Activated CD4-positive, alpha-beta T cell treated with anti-CD3 and anti-CD28 coated beads, Interleukin-2, amount 10 ng/mL, durations not matched to agents 7 days and 5 days (primary cell): ENCODE measurements at places on chromosomes 5 and 9.

- no peak for DNase-seq
These were observed 137.5 kb downstream of the BAAT start for GRCh38 chr9:101247297-101247696.

DNA sequence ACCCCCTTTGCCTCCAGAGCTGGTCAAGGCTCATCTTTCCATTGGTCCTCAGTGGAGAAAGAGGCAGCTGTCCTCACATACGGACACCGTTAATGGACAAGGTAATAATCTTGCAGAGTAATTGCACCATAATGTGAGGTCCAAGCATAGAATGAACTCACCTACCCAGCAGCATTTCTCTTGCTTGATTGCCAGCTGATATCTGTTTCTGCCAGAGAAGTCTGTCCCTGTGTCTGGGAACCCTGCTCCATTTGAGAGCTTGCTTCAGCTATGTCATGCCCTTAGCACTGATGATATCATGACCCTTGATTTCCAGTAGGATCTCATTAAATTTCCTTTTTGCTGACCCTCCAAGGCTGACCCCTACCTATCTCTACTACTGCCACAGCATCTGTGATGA, 154.6 kb downstream of the PIK3R1 start:
- DNase-seq = no peak

DNA sequence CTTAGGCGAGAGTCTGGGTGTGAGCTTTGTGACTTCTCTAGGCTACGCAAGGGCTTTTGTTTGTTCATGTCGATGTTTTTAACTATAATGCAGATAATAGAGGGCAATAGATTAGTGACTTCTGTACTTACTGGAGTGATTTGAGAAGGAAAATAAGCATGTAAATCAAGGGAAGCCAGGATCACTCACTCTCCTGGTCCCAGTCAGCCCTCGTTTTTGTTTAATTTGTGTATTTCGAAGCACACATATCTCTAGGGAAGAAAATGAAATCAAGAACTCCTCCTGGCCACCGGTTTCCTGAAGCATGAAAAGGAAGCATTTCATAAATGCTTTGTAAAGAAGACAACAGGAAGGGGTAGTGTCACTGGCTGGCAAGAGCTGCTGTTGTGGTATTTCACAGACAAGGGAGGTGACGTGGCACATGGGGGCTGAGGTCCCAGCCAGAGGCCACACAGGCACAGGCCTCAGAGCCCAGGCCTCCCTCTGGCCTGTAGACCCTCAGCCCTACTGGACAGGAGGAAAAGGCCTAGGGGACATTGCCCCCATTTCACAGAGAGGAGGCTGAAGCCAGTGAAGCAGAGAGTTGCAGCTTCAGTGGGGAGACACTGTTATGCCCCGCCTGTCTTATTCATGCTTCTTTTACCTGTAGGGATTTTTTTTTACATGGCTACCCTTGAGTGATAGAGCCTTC, 34.1 kb downstream of the IRF1 start:
- peak; percentile 82 for DNase-seq

- DNase-seq = no peak
These were observed 181.2 kb downstream of the NFIB start for GRCh38 chr9:14132775-14133174.

DNA sequence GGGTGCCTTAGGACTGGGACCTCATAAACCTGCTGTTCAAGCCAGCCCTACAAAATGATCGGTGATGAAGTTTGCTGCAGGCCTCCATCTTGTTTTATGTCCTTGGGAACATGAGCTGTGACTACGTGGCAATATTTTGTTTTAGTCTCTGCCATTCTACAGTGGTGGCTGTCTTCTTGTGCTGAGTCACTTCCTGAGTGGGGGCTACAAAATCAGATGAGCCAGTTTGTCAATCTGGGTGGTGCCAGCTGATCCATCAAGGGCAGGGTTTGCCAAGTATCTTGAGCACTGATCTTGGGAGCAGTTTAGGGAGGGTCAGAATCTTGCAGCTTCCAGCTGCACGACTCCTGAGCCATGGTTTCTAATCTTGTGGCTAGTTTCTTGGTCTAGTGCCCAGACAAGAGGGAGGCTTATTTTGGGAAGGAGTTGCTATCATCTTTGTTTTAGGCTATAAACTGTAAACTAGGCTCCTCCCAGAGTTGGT, 94.7 kb downstream of the YTHDC2 start:
- no peak for DNase-seq

DNA sequence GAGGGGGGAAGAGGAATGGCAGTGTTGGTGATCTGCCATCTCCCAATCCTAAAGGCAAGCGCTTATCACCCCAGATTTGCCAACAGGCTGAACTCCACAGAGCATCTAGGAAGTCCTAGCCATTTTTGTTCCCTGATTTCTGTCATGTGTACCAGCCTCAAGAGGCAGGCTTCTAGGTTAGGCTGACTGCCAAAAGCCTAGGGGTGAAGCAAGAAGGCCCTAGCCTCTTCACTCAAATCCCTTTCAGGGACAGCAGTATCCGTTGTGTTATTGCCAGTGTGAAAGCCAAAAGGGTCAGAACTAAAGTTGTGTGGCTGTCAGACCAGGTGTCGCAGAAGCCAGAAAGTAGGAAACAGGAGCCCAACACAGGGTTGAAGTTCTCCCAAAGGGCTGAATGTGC, 14.7 kb downstream of the IGIP start:
- no peak for DNase-seq

- DNase-seq = no peak
These were observed 1429.8 kb upstream of the CDH9 start for GRCh38 chr5:28468166-28468565.

- DNase-seq = no peak
These were observed 30.2 kb downstream of the LRRTM2 start for GRCh38 chr5:138844812-138845513.

DNA sequence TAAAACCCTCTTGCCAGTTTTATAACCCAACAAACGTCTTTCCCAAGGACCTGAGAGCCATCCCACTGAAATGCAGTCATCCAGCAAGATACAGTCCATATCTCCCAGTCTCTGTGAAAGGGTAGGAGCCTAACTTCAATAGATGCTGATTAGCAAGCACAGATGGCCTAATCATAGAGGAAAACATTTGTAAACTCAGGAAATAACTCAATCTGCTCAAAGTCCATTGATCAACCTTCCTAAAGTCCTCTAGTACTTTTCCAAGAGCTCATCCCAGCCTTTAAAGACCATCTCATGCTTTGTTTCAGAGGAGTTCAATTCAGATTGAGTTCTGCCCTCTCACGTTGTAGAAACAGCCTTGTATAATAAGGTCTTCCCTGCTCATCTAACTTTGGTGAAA, 324.2 kb downstream of the MRPS30 start:
- DNase-seq = no peak

DNA sequence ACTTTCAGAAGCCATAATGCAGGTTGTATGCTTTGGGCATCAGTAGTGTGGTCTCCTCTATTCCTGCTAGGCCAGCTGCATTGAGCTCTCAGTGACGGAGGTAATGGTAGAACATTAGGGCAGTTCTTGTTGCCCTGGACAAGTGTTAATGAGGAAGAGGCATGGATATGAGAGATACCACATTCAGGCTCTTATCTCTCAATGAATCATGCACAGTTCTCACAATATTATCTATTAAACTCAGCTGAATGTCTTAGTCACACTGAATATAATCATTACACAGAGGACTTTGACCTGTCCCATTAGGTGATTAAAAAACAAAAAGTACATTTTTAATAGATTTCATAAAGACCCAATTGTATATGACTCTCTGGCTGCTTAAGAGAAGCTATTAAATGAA, 76.6 kb upstream of the SSBP2 start:
- DNase-seq = no peak

- DNase-seq = no peak
These were observed 4.3 kb downstream of the BBLN start for GRCh38 chr9:128164307-128164885.

DNA sequence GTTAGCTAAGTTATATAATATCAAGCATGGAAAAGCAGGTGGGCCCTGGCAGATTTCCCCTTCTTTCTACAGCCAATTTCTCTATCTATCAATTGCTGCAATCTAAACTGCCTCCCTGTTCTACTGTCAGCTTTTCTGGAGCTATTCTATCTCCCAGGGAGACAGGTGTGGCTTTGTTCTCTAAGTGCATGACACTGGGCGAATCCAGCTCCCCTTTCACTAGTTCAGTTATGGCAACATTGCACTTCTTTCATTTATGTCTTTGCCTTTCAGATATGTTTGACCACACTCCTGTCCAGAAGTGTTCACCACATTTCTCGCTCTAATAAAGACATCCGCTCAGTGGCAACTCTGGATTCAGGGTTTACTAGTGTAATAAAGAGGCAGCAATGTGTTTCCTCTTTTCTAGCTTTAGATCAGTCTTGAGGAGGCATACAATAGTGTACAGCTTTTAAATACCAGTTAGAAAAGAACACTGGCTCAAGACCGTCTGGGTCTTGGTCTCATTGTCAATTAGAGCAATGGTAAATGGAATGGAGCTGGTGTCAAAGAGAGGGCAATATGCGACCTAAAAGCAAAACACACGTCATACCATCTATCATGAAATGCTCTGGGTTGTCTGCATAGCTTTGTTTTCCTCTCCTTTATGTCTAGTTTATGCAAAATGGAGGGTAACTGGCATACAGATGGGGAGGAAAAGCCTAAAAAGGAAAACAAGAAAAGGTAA, 197.0 kb downstream of the SLF1 start:
- no peak for DNase-seq

GRCh38 chr9:114919611-114920010, 10.8 kb downstream of the TNFSF8 start:
- DNase-seq = no peak

GRCh38 chr5:73792687-73793320, 166.8 kb downstream of the ARHGEF28 start:
- DNase-seq = peak; percentile 68

DNA sequence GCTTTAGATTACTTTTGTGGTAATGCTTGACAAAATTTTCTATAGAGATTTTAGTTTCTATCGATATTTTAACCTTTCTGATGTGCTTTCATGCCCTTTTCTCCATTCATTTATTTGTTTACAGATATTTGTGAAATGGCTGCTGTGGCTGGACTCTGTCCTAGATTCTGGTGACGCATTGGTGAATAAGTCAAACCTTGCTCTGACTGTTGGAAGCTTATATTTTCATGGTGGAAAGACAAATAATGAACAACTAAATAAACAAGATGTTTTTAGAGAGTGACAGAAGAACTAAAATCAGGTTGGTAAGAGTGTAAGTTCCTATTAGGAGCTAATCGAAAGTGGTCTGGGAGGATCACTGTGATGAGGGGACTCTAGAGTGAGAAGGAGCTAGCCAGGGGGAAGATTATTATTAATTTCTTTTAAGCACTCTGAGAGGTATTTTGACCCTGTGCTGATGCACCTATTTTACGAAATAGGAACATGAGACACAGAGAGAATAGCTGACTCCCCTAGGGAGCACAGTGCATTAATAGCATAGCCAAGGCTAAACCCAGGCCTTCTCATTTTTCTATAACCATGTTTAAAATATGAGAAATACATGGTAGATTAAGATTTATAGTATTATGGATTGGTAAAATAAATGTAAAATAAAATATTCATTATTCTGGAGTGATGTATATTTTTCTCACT, 411.9 kb upstream of the ARRDC3 start:
- DNase-seq = no peak

GRCh38 chr9:22005021-22005701, 3.9 kb downstream of the CDKN2B start:
- no peak for DNase-seq

DNA sequence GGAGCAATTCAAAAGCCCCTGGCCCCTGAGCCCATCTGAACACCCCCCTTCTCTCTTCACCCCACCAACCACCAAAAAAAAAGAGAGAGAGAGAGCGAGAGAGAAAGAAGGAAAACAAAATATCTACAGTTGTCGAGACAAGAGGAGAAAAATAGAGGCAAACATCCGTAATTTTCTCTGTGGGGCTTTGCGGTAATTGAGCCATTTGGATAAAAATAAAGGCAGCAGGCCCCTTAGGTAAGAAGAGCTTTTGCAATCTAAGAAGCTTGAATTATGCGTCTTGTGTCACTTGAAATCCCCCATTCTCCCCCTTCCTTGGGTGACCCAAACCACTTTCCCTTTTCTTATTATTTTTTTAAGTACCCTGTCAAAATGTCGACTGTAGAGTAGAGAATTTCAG, 35.5 kb upstream of the FUBP3 start:
- no peak for DNase-seq

- no peak for DNase-seq
These were observed 353 bp downstream of the SH3PXD2B start for GRCh38 chr5:172453986-172454357.

DNA sequence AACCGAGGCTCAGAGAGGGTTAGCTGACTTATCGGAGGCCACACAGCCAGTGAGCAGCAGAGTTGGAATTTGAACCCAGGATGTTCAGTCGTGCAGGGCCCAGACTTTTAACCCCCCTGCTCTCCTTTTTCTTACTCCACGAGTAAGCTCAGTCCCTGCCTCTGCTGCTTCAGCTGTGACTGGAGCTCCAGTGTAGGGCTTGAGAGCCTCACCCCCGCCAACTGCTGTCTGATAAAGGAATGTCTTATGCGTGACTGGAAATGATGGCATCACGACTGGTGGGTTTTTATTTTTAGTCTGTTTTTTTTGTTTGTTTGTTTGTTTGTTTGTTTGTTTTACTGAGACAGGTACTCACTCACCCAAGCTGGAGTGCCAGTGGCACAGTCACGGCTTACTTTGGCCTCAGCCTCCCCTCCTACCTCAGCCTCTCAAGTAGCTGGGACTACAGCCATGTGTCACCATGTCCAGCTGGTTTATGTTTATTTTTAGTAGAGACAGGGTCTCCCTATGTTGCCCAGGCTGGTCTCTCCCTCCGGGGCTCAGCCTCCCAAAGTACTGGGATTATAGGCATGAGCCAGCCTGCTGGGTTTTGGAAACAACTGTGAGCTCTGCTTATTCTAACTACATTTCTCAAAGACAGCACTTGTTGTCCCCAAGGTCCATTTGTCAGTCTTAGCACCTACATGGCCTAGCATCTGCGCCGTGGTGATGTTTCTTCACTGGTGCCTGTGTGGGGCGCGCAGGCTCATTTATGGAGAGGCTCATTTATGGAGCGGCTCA, 52.5 kb upstream of the NCS1 start:
- DNase-seq = no peak

DNA sequence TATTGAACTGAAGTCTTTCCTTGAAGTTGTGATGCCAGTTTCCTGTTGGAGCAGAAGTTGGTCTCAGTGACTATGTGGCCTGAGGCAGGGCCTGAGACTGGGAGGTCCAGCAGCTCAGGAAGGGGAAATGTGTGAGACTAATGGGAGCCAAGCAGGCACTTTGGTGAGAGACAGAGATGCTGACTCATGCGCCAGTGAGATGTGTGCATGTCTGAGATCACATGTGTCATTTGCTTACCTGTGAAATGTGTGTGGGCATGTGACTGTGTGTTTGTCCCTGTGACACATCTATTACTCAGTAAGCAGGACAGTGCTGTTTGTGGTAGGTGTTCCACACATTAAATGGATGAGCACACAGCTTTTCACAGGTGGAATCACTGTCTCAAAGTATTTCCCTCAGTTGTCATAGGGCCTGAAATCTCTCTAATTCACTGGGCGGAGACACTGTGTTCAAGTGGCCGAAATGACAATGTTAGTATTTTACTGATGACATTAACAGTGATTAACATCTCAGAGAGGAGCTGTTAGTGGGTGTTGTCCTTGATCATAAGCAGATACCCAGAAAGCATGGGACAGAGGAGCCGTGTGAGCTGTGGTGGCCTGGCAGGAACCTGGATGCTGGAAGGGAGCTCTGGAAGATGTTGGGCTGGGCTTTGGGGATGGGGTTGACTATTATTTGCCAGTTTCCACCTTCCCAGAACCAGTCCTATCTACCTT, 7.4 kb downstream of the NPR2 start:
- no peak for DNase-seq

GRCh38 chr9:130669965-130670364, 5.6 kb downstream of the PRDM12 start:
- DNase-seq = no peak

- no peak for DNase-seq
These were observed 169.1 kb upstream of the PIK3R1 start for GRCh38 chr5:68046445-68046844.

- DNase-seq = no peak
These were observed 780.3 kb downstream of the DTWD2 start for GRCh38 chr5:118208031-118208453.
